ENCODE measurements at places on chromosomes 1 and 21.

- DNase-seq = no peak
Observed at GRCh38 chr21:41349619-41350390, 12.0 kb upstream of the MX2 start.

DNA sequence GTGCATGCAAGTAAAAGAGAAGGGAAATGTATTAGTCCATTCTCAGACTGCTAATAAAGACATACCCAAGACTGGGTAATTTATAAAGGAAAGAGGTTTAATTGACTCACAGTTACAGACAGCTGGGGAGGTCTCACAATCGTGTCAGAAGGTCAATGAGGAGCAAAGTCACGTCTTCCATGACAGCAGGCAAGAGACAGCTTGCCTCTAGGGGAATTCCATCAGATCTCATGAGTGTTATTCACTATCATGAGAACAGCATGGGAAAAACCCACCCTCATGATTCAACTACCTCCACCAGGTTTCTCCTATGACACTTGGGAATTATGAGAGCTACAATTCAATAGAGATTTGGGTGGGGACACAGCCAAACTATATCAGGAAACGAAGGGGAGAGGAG is 8.1 kb downstream of the KRTAP21-3 start:
- no peak for DNase-seq

GRCh38 chr1:28510273-28510969 is 4.6 kb downstream of the RCC1 start:
- DNase-seq = no peak

- DNase-seq = no peak
Observed at GRCh38 chr1:214793708-214794107, 190.7 kb downstream of the CENPF start.

DNA sequence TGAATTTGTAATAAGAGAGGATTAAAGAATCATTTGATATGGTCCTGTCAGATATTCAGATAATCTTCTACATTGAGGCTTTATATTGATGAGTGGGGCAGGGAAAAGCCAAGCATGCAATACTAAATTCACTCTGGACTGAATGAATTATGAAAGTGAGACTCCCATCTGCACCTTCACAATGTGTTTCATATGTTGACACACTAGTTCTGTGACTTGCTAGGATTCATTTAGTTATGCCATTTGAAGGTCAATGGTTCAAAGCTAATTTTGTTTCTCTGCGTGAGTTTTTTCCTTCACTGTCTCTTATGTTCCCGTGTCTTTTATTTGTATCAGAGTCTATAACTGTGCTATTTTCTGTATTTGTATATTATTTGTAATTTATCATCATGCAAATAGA is 1332.5 kb downstream of the KCNT2 start:
- no peak for DNase-seq

DNA sequence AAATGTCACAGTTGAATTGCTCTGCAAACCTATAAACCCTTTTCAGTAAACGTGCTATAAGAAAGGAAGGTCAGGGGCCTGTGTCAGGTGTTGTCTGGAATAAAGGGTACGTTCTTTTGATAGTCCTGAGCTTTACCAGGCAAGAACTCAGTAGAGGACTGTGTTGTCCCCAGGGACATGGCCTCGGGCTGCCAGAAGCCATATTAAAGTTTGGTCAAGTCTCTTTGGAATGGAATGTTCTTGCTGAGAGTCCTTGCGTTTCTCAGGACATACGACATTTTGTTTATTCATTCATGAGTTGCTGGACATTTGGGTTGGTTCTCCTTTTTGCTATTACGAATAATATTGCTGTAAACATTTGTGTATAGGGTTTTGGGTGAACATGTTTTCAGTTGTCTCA is 16.8 kb downstream of the VPS13D start:
- DNase-seq = no peak

- no peak for DNase-seq
Observed at GRCh38 chr1:112937495-112937894, 18.5 kb downstream of the SLC16A1 start.

- DNase-seq = no peak
Observed at GRCh38 chr1:12525311-12526181, 92.5 kb downstream of the DHRS3 start.

- peak; percentile 30 for DNase-seq
Observed at GRCh38 chr1:48697066-48697707, 79.5 kb downstream of the BEND5 start.

DNA sequence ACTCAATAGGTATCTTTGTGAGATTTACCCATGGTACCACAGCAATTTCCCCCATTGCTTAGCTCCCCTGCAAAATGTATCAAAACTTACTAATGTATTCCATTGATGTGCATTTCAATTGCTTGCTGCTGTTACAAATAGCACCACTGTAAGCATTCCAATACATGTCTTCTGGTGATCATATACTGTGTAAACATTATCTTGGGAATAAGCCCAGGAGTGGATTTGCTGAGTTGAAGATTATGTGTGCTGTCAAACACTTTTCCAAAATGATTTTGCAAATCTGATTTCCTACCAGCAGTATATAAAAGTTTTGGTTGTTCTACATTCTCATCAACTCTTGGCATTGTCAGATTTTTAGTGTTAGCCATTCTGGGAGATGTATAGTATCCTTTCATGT is 141.0 kb upstream of the KCTD3 start:
- no peak for DNase-seq

GRCh38 chr1:172405912-172406311 is 14.6 kb upstream of the C1orf105 start:
- no peak for DNase-seq

DNA sequence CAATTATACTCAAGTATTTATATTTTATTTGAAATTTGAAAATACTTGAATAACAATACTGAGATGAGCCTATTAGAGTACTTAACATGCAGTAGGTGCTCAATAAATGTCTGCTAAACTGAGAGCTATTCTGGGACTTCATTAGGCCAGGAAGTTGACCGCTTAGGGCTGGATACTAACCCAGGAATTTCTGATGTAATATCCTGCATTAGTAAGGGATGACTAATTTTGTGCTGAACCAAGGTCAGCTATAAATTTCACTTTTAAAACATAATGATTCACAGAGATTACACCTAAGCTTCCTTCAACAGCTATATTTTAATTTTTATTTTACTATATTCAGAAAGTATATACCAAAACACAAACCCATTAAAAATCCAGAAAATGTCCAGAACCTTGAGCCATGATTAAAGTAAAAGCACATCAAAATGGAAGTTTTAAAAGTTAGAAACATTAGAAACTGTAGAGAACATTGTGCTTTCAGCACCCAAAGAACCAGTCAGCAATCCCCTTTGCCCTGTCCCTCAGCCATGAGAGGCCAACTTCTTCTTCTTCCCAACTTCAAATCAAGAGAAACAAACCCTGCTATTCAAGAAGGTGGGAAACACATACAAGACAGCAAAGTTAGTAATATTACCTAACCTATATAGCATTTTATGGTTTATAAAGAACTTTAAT is 35.4 kb downstream of the WNT2B start:
- DNase-seq = no peak

- DNase-seq = no peak
Observed at GRCh38 chr1:30751830-30752650, 5.5 kb downstream of the LAPTM5 start.

GRCh38 chr1:236394879-236395229 is 768 bp downstream of the EDARADD start:
- no peak for DNase-seq

GRCh38 chr1:113124366-113124765 is 51.4 kb downstream of the LRIG2 start:
- no peak for DNase-seq

DNA sequence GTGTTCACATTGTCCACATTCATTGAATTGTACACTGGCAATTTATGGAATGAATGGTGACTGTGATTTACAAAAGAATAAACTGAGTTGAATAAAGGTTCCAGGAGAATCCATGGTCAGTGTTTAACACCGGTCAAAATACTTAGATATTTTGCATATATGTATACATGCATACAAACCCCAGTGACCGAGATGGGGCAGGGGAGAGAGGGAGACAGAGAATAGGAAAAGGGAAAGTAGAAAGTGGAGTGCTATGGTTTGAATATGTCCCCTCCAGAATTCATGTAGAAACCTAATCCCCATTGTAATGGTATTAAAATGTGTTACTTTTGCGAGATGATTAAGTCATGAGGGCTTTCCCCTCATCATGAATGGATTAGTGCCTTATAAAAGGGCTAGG is 154.4 kb downstream of the TTLL7 start:
- DNase-seq = no peak

GRCh38 chr1:198918920-198919319 is 280.1 kb downstream of the PTPRC start:
- DNase-seq = no peak

DNA sequence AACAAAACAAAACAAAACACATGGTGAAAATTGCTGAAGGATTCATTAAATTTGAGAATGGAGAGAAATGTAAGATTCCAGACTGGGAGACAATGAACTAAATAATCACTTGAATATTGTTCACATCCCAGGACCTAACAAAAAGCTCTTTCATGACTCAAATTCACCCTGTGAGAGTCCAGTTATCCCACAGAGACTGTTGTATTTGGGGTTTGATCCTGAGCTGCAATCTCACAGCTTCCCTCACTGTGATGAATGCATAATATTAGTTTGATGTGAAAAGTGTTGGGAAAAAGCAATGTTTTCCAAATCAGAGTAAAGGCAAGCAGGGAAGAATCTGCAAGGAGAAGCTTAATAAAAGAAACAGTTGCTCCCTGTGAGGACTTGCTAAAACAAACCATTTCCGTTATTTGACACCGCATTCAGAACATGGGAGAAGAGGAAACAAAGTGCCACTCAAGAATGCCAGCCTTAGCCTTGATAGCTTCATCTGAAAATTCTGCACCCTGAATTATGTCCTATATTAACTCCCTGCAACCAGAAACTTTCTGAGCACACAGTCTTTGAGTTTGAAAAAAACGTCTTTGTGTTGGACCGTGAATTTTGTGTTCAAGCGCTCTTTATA is 208.8 kb downstream of the DAB1 start:
- DNase-seq = no peak

- DNase-seq = no peak
Observed at GRCh38 chr1:151976015-151976343, 17.7 kb downstream of the S100A10 start.

DNA sequence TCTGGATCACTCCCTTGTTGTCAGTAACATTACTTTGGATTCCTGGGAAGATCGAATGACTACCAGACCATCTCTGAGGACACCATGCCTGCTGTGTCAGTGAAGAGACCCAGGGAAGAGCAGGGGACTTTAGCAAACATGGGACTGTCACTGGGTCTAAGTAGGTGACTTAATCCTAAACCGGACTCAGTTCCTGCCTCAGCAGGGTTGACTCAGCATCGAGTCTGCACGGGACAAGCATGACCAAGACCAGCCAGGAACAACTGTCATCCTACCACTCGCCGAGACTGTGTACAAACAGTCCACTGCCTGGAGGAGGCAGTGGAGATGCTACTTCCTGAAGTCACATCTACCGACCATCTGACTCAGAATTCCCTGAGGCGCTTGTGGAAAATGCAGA is 53.2 kb upstream of the RAB4A start:
- DNase-seq = no peak

GRCh38 chr1:225911191-225912130 is 12.6 kb downstream of the PYCR2 start:
- DNase-seq = peak; percentile 53

DNA sequence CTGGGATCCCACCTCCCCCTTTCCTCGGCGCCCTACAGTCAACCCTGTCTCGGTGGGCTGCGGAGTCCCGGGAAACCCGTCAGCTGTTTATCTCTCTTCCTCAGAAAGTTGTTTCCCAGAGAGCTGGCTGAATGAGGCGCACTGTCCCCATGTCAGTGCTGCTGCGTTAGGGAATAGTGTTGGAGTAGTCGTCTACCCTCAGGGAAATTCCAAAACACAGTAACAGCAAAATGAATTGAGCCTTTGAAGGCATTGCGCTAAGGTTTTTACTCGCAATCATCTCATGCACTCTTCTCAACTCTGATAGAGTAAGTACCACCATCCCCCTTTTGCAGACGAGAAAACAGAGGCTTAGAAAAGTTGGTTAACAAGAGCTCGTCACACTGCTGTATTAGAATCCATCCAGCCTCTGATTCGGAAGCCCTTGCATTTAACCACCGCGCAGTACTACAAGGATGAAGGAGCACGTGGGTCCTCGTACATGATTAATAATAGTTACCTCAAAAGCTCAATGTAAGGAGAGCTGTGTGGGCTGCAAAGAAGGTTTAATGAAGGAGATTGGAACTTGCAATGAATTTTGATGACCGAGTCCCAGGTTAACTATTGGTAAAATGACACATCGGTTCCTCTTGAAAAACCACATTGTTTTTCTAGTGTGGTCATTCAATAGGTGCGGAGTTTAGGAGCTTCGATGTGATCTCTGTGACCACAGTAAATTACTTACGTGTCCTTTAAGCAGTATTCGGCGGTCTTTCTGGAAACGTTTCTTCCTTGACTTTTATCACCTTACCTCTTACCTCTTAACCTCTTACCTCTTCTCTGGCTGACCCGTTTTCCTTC is 788 bp upstream of the EDEM3 start:
- DNase-seq = no peak

GRCh38 chr1:71492298-71493041 is 411.6 kb upstream of the ZRANB2 start:
- no peak for DNase-seq

DNA sequence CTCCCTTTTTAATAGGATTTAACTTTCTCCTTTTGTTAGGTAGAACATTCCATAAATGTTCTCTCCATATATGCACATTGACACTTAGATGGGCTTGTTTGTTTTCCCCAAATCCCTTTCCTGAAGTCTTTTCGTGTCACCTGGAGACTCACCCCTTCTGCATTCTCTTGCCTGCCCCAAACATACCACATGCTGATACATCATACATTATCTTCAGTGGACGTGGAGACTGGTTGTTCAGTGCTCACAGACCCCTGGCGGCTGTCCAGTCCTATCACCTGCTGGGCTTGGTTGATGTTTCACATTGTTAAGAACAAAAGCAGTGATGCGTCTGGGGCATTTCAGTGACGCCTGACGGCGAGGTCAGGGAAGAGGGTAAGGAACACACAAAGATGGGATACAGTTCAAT is 22.2 kb downstream of the FMOD start:
- DNase-seq = no peak

DNA sequence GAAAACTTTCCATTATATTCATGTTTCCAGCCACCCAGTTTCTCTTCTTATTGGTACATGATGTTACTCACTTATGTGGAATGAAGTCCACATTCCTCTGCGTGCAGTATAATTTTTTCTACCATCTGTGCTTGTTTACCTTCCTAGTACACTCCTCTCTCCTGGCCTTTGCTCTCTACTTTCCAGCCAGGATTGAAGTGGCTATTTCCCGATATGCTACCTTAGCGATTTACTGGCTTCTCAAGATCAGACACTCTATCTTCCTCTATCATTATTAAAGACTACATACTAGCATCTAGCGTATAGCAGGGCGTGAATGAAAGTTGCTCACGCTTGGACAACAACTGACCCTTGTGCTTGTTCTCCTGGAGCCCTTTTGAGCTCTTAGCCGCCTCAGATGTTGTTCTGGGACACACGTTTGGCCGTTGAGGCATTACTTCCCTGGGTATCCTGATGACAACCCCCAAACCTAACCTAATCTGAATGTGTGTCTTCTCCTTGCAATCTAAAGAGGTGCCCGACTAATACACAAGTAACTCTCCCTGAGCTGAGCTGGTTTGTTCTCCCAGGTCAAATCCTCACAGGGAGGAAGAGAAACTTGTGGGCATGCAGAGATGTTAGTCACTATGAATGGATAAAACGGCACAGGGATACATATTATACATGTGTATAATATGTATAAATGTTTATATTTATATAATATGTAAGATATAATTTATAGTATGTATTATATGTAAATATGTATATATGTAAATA is 13.4 kb upstream of the MTARC2 start:
- DNase-seq = no peak
